ENCODE measurements at places on chromosomes 2 and 18. TPM values are rescaled to one million over a fixed set of nuclear protein-coding genes. Genes with fewer than 3 reads are reported as not detected.

DNA sequence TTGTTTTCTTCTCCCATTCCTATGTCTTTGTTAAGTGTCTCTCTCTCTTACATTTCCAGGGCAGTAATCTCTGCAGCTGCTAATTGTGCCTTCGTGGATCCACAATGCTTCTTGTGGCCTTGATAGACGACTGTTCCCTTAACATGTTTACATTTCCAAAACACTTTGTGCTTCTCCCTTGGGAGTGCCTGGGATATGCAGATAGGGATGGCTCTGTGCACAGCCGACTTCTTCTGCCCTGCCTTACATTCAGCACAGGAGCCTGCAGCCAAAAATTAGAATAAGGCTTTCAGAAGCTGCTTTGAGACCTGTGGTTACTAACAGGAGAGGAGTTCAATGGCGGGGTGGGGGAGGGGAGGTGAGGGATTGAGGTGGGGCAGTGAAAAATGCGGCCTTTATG is 328.9 kb downstream of the TDRD15 start:
- no peak for DNase-seq

DNA sequence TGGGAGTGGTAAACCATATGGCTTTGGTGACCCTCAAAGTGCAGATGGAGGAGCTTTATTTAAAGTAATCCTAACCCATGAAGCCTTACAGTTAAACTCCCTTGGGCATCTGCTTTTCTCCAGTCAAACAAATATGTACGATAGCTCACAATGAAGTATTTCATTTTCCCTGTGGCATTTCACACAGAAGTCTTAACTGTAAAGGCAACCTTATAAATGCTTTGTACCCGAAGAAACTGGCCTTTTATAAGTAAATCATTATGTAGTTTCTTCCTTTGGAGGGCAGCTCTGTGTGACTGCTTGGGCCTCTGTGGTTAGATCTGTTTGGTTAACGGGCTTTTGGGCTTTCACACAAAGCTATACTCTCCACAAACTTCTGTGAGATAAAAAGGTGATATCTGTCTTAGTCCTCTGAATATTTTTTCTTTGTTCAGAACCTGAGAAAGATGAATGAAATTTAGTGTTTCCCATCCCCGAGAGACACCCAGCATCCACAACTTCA is 46.6 kb downstream of the SCN1A start:
- DNase-seq = no peak

DNA sequence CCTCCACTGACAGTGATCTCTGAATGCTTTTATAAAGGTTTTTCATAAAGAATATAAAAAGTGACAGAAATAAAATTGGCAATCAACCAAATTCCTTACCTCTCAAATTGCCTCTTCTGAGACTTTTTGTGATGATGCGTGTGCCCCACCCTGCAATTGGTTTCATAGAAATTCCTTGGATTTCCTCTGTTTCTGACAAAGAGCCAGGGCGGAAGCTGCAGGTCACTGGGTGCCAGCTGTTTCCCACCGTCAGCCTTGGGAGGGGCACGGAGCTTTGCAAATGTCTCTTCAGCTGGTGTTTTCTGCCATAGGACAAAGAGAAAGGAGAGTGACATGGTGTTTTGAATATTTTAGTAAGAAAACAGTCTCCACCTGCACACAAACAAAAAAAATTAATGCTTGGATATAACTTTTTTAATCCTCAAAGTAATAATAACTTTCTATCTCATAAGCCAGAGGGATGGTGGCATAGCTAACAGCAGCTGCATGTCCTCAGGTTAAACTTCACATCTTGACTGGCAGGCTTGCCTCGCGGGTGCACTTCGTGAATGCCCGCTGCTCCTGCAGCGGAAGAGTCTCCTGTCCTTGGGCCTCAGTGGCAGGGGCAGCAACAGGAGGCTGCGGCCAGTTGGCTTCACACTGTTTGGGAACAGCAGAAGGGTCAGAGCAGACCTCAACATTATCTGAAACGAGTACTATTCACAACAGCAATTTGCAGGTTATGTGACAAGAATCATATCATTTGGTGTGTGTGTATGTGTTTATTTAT is 24.7 kb downstream of the AGAP1 start:
- DNase-seq = no peak

EGR4 gene
- polyA plus RNA-seq = 0.83 TPM

LRRC30 gene
- not detected for polyA plus RNA-seq

All from brain (organoid and tissue), 16 donors.